ENCODE measurements at places on chromosomes 16 and 17.

GRCh38 chr17:76048711-76049110, 21.6 kb upstream of the EVPL start:
- no peak for DNase-seq

GRCh38 chr16:24626256-24626655, 86.9 kb downstream of the RBBP6 start:
- DNase-seq, result no peak

DNA sequence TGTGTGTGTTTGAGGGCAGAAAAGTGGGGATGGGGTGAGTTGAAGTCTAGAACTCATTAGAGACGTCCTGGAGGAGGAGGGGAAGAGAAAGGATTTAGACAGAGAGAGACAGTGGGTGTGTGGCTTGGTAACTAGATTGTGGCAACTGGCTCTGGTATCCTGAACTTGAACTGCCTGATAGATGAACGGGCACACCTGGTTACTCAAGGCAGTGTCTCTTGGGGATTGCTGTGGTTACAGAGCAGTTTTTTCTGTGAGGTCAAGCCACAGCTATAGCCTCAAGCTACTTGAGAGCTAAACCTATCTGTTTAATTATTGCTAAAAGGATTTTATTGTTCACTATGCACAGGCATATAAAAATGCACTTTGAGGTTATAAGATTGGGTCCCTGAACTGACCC, 29.8 kb upstream of the MYH2 start:
- no peak for DNase-seq

GRCh38 chr16:29994600-29995323, 655 bp downstream of the HIRIP3 start:
- no peak for DNase-seq

- DNase-seq, result no peak
Measured at GRCh38 chr16:26697807-26698206, 368.9 kb upstream of the C16orf82 start.

- no peak for DNase-seq
Measured at GRCh38 chr17:17557796-17558195, 33.7 kb downstream of the PEMT start.

DNA sequence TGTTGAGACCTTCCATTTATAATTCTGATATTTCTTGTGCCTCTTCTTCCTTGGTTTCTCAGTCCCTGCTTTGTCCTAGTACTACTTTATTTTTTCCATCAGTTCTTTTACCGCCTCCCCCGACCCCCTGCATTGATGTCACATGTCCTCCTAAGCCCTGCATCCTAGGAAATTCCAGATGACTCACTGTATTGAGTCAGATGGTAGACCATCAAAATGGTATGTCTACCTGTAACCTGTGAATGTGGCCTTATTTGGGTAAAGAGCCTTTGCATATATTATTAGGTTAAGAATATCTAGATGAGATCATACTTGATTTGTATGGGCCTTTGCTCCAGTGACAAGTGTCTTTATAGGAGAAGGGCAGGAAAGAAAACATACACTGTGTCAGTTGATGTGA, 515.3 kb upstream of the CA10 start:
- DNase-seq, result no peak

Measured in DMS153 (cell line).